ENCODE measurements at places on chromosomes 1 and 21.

DNA sequence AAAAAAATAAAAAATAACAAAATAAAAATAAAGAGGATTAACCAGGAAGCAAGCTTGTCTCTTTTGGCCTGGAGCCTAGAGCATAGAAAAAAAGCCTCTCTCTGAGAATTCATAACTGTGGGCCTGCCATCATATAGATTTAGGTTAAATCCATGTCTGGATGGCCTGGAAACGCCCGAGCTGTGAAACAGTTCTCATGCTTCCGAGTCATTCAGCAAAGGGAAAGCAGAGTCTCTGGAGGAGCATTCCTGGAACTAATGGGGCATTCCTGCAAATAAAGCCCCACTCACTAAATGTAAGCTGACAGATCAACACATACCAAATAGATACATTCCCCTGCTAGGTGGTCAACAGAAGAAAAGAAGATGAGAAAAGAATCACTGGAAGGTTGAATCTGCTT lies 75.8 kb upstream of the GNG4 start:
- no peak for DNase-seq

- no peak for DNase-seq
These were observed 118.9 kb downstream of the TOMM20 start for GRCh38 chr1:235009561-235010306.

DNA sequence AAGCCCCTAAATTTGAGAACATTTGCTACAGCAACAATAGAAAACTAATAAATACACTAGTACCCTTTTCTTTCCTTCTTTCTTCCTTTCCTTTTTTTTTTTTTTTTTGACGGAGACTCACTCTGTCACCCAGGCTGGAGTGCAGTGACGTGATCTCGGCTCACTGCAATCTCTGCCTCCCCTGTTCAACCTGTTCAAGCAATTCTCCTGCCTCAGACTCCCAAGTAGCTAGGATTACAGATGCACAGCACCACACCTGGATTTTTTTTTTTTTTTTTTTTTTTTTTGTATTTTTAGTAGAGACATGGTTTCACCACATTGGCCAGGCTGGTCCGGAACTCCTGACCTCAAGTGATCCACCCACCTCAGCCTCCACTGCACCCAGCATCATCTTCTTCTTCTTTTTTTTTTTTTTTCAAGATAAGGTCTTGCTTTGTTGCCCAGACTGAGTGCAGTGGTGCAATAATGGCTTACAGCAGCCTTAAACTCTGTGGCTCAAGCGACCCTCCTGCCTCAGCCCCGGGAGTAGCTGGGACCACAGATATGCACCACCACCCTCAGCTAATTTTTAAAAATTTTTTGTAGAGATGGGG lies 19.6 kb upstream of the CBR3 start:
- no peak for DNase-seq

DNA sequence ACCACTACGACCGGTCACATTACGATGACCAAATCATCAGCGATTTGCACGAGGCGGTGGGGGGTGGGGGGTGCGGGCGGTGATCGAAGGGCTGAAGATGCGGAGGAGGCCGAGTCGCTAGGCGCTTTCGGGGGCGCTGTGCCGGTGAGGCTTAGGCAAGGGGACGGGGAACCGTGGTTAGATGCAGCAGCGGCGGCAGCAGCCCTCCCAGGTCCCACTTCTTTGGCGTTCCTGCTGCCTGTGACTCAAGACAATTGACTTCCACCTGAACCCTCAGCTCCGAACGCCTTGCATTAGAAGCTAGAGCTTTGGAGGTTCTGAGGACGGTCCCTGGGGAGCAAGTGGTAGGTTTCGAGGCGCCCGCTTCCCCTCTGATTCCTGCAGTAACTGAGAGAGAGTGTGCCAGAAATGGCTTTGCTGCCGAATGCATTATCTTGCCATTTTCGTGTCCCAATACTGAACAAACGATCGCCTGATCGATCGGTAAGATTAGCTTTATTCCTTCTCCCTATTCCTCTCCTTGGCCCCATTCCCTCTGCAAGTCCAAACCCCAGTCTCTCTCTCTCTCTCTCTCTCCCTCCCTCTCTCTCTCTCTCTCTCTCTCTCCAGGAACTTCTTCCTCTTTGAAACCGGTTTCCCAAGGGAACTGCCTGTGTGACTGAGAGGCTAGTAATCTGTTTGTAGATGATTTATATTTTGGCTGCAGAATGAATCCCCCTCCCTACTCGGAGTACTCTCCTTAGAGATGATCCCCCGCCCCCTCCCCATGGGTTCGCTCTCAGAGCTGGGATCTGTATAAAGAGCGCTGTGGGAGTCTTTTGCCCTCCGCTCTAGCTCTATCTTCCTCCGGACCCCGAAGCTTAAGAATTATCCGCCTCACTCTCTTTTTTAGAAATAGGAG lies 735 bp upstream of the BRINP3 start:
- DNase-seq: peak; percentile 68

GRCh38 chr1:185670187-185670627 lies 64.0 kb upstream of the HMCN1 start:
- peak; percentile 38 for DNase-seq

DNA sequence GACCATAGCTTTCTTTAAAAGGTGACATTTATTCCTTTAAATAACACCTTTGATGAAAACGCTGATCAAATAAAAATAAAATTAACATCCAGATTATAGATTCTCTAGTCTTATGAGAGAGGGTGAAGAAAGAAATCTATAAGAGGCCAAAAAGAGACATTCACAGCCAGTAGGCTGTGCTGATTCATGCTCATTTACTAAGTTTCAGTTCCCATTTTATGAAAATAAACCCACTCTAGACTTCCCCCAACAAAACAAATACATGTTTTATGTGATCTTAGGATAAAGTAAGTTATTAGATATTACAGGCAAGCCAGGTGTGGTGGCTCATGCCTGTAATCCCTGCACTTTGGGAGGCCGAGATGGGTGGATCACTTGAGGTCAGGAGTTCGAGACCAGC lies 21.1 kb downstream of the ESRRG start:
- DNase-seq: no peak

DNA sequence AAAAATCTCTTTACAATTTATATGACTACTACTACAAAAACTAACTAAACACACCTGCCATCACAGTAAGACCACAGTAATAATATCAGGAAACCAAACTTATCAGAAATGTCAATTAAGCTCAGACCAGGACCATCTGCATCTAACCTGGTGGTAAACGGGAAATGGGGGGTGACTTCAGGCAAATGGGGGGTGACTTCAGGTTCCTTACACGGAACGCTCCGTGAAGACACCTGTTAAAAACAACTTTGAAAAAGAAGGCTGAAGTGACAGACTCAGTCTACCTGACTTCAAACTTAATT lies 15.8 kb downstream of the PRDM15 start:
- no peak for DNase-seq

DNA sequence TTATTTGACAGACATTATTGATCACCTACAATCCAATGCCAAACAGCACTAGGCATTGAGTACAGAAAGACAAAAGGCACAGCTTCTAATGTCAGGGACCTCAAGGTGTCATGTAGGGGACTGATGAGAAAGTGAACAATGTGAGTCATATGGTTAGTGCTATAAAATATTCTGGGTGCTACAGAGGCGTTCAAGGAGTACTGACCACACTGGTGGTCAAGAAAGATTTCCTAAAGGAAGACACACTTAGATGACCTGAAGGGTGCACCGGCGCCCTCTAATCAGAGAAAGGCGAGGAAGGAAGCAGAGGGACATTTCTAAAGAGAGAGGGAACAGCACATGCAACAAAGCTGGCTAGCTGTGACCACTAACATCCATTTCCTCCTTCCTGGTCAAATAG lies 64.9 kb upstream of the F3 start:
- DNase-seq: no peak

DNA sequence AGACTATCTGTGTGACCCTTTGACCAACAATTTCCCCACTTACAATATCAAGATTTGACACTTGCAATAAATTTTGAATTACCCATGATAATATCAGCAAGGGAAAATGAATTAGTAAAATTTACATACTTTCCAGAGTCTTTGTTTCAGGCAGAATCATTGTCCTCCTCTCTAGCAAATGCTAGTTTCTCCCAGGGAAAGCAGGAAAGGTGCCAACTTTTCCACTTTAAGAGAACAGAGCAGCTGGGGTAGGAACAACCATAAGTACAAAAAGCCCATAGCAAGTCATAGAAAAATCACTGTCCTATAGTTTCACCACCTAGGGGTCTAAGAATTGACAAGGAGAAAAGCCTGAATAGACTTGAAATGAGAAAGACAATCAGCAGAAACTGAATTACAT lies 67.1 kb upstream of the GUCA2B start:
- no peak for DNase-seq
